ENCODE measurements at places on chromosomes 1 and 21. TPM values are rescaled to one million over a fixed set of nuclear protein-coding genes. Genes with fewer than 3 reads are reported as not detected.

Gene OR6Y1
- total RNA-seq: not detected

Gene ZNF648
- total RNA-seq: not detected

Gene MCL1
- total RNA-seq: 346 TPM

Gene CYP4A11
- total RNA-seq: not detected

Gene CYP4A22
- not detected for total RNA-seq

Gene NUDT4B
- 0.58 TPM for total RNA-seq

Gene SIK1
- total RNA-seq: 15.9 TPM

Gene LRRIQ3
- 0.58 TPM for total RNA-seq

Gene SERINC2
- total RNA-seq: 31.2 TPM

Gene MAD2L2
- 45.4 TPM for total RNA-seq

Gene DCST2
- 0.30 TPM for total RNA-seq

Gene C8A
- total RNA-seq: not detected

Gene ATP5PB
- total RNA-seq: 248 TPM

Data from A549 treated with dexamethasone at 1 μM for 4 hours (cell line).